ENCODE measurements at places on chromosomes 6 and 20.
A peak's percentile ranks its signal among the peaks of the same experiment; 100 is the strongest.

GRCh38 chr6:2827142-2827541 is 14.5 kb downstream of the SERPINB1 start:
- DNase-seq: no peak

DNA sequence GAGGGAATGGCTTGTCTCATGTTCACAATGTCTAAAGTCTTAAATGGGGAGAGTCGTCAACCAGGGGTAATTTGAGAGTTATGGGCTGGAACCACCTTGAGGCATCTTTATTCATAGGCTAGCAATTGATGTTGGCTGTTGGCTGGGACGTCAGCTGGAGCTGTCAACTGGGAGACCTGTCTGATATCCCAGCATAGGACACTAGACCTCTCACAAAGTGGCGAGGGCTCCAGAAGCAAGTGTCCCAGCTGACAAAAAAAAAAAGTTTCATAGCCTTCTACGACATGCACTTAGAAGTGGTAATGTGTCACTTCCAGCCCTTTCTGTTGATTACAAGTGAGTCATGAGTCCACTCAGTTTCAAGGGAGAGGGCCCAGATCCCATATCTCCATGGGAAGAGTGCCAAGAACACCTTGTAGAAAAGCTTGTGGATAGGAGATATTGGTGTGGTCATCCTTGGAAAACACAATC is 278.0 kb downstream of the ESR1 start:
- DNase-seq: no peak

- no peak for DNase-seq
Measured at GRCh38 chr6:42349753-42350511, 101.8 kb downstream of the TRERF1 start.

DNA sequence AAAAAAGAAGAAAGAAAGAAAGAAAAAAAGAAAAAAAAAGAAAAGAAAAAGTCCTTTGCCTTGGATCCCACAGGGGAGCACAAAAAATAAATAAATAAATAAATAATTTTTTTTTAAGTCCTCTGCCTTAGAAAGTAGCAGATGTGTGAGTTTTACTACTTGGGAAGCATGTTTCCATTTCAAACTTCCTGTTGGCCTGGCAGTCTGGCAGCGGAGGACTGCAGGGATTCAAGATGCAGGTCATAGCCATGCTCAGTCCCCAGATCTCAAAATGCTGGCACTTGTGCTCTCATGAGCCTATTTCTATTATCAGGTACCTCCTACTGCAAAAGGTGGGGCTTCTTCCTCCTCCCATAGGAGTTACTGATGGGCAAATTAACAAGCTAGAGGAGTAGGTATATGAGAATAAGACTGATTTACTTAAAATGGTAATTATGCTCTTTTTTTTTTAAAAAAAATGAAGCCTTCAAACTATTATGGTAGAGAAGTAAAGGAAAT is 54.2 kb upstream of the MAP7 start:
- no peak for DNase-seq

GRCh38 chr6:139545206-139546105 is 171.0 kb upstream of the CITED2 start:
- DNase-seq: no peak

- no peak for DNase-seq
Measured at GRCh38 chr20:8473459-8473858, 341.4 kb downstream of the PLCB1 start.

DNA sequence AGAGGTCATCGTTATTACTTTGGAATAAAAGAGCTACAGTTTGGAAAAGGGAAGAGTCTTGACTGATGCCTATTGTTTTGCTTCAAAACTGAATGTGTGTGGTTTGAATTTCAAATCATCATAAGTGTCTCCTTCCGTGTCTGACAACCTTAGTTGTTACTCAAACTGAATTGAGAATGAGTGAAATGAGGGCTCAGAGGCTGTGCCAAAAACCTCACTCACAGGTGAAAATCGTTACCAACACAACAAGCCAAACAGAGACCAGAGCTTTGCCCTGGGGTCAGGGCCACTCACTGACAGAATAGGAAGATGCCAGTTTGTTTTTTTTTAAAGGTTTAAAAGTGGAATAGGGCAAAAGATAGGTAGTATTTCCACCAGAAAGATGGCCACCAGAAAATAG is 15.2 kb upstream of the SIRT5 start:
- DNase-seq: no peak

- no peak for DNase-seq
Measured at GRCh38 chr6:795046-795685, 102.2 kb upstream of the EXOC2 start.

- no peak for DNase-seq
Measured at GRCh38 chr20:17807651-17808050, 107.9 kb downstream of the BANF2 start.

DNA sequence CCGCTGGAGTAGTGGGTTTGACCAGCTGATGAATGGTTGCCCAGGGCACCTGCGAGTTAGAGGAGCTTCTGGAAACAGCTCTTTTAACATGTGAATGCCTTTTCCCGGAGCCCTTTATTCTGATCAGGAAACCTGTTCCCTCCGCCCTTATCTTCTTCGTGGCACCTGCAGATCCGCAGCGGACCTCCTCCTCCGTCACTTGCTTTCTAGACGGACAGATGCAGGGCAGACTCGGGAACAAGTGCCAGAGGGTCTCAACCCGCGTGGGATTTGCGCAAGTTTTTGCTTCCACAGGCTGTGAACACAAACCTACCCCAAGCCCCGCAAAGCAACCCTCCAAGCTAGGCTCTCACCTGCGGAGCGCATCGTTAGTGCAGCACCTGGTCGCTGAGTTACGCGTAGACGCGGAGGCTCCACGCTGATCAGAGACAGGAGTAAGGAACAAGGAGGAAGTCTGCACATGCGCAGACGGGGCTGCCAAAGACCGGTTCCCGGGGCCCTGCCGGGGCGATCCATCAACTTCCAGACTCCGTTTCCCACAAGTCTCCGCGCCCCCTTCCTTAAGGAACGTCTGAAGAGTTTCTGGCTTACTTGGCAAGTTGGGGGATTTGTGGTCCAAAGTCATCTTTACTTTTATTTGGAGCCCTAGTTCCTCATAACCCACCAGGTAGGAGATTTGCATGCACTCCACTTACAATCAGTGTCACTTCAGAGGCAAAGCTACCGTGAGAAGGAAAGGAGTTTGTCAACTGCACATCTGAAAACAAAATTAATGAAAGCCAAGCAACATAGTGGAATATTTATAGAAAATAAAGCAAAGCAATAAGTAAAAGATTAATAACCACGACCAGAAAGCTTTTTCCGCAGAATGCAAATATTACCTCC is 52.7 kb upstream of the ELMO2 start:
- DNase-seq: no peak

DNA sequence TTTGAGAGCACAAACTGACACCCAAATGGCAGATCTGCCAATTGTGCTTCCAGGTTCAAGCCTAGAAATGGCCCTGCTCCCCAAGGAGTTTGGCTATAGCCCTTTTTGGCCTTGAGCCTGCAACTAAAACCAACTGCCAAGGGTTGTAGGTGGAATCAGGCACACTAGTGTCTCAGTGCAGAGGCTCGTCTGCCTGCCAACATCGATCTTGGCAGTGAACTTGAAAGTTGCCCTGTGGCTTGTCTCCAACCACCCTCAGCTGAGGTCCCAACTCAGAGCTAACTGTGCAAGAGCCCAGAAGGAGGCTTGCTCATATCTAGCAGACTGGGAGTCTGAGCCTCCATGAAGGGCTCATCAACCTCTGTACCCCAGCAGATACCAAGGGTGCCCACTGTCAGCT is 92.7 kb upstream of the GLP1R start:
- no peak for DNase-seq

DNA sequence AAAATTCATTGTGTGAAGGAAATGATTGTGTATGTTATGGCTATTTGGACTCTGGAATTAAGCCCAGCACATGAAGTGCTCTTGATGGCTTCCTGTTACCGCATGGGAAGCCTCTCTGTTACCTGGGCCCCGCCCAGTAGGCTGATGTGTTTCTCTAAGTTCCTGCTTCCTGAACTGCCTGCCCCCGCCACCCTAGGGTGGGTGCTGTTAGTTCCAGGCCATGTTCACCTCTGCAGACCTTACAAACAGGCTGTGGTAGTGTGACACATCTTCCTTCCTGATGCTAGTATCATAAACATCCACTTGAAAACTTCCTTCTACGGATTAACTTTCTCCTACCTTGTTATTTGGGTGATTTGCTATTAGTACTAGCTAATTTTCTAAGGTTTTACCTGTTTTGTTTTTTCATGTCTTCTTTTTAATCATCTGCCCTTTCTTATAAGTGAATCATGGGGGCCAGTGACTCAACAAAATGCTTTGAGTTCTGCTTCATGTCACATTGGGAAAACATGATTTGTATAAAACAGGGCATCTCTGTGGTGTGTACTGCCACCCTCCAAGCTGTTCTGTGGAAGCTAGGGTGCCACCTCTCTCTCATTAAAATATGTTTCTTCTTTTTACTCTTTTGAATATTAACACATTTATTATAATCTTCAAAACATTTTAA is 40.6 kb downstream of the SH3BGRL2 start:
- peak; percentile 7 for DNase-seq

GRCh38 chr6:157650261-157650640 is 172.8 kb upstream of the SNX9 start:
- no peak for DNase-seq

DNA sequence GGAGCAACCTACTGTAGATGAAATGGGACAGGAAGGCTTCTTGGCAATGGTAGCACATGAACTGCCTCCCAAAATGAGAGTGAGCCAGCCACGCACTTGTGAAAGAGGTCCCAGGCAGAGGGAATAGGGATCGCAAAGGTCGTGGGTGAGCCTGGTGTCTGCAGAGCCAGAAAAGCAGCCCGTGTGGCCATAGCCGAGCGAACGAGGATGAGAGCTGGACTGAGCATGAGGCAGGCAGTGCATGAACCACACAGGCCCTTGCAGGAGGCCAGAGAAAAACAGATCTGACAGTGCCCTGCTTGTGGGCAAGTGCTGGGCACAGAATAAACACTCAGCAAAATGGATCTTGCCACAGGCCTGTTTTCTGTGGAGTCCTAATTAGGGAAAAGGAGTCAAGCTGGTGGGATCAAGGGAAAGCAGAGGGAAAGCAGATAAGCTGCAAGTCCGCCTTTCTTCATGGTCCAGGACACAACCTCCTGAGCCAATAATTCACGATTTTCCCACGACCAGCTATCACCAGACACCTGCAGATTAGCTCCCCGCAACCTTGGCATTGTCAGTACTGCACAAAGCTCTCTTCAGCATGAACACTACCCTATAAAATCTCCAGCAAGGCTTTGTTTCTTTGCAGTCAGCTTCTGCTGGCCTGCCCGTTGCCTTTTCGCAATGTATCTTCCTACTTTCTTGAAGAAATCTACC is 44.0 kb downstream of the GCNT2 start:
- no peak for DNase-seq

DNA sequence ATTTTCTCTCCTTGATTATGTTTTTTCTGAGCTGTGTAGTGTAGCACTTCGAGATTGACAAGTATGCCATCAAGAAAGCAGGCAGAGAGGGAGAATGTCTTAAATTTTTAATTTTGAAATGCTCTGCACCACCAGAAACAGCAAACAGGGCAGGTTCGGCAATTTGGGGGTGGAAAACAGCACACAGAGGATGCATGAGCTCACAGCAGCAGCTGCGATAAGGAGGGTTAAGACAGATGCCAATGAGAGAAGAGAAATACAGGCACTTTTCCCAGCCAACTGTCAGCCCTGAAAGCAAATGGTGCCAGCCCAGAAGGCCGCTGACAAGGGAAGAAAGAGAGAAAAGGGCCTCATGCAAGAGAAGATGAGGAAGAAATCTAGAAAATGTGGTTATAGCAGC is 15.1 kb upstream of the SNRPB2 start:
- DNase-seq: no peak

DNA sequence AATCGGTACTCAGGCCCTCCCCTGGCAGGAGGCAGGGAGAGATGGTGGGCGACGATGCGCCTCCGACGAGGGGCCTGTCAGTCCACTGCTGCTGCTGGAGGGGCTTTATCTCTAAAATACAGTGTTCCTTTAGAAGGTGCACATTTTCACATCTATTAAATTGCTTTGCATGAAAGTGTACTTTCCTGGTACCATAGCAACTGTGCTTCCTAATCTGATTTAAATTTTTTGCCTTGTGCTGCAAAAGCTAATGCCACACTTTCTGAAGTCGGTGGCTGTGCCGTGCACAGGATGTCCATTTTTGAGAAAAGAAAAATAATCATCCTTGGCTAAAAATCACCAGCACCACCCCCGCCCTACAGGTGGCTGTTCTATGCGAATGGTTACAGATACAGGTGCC is 262.0 kb upstream of the CDH4 start:
- no peak for DNase-seq

GRCh38 chr6:63434943-63435342 is 115.2 kb upstream of the LGSN start:
- no peak for DNase-seq

DNA sequence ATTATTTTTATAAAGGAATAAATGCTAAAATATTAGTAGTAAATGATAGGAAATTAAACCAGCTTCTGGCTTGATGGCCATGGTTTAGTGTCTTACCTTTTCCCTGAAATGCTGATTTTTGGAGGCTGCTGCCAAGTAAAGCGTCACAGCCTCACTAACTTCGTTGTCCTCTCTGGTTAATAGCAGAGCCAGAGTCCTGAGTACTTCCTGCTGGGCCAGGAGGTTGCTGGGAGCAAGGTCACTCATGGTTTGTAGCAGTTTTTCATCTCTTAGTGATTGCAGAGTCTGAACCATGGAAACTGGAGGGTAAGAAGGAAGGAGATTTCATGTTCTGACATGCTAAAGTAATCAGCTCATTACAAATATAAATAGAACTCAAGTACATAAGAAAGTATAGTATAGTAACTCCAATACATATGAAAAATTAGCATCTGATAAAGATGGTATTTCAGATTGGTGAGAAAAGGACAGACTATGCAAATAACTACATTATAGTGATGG is 26.5 kb upstream of the ARMH2 start:
- DNase-seq: no peak

DNA sequence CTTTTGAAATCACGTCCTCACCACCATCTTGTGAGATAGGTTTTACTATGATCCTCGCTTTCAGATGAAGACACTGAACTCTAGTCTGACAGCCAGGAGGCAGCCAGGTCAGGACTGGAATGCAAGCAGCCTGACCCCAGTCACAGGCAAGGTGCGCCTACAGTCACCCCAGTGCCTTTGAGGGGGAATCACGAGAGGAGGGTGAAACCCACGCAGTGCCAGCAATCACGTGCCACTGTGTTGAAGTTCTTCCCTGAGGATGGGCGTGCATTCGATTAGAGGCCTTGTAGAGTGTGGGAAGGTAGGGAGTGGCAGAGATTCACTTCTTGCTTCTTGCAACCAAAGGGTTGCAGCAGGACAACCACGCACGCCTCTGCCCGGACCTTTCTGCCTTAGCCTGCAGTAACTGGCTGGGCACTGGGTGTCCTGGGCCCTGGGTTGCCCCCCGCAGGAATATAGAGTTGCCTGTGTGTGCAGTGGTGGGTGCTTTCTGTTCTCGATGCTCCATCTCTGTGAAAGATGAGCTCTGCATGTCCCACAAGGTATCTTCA is 33.7 kb upstream of the IRF4 start:
- no peak for DNase-seq

Data from activated CD8-positive, alpha-beta memory T cell treated with anti-CD3 and anti-CD28 coated beads for 1 hour (primary cell).